ENCODE measurements at places on chromosomes 6 and 20.

- no peak for DNase-seq
These were observed 71.7 kb upstream of the QKI start for GRCh38 chr6:163342571-163343539.

DNA sequence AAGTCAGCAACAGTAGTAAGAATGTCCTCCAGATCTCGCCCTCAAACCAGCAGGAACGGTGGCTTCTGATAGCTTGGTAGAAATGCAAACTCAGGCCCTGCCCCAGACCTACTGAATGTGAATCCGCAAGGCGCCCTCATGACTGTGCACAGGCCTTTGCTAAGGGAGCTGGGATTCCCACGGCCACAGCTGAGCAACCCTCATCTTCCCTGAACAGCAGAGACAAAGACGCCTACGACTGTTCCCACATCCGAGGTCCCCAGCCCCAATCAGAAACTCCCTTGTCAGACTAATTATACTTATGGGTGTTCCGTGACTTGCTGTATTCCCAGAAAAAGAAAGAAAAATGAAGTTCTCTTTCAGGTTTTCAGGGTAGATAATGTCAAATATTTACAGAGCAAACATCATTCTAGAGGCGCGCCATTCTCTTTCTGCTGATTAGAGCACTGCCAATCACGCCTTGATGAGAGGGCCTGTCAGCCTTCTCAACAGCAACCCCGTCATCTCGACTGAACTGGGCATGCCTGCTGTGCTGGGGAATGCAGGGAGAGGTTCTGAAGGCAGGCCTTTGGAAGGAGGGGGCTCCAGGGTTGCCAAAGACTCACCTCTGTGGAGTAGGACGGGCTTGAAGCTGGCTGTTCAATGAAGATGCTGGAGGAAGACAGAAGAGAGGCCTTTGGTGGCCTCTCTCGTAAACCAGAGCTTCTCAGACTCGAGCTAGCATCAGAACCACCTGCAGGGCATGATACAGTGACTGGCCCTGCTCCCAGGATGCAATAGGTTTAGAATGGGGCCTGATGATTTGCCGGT lies 79.9 kb downstream of the ZNF217 start:
- DNase-seq = no peak

- DNase-seq = peak; percentile 17
These were observed 160.1 kb downstream of the C6orf58 start for GRCh38 chr6:127737009-127737486.

GRCh38 chr6:110485491-110485890 lies 9.1 kb upstream of the SLC22A16 start:
- DNase-seq = no peak

- DNase-seq = no peak
These were observed 1.0 kb downstream of the AFDN start for GRCh38 chr6:167827583-167828324.

DNA sequence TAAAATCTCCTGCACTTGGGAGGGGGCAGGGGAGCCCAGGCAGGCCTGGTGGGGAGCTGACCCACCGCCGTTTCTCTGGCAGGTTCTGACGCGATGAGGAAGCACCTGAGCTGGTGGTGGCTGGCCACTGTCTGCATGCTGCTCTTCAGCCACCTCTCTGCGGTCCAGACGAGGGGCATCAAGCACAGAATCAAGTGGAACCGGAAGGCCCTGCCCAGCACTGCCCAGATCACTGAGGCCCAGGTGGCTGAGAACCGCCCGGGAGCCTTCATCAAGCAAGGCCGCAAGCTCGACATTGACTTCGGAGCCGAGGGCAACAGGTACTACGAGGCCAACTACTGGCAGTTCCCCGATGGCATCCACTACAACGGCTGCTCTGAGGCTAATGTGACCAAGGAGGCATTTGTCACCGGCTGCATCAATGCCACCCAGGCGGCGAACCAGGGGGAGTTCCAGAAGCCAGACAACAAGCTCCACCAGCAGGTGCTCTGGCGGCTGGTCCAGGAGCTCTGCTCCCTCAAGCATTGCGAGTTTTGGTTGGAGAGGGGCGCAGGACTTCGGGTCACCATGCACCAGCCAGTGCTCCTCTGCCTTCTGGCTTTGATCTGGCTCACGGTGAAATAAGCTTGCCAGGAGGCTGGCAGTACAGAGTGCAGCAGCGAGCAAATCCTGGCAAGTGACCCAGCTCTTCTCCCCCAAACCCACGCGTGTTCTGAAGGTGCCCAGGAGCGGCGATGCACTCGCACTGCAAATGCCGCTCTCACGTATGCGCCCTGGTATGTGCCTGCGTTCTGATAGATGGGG lies 3.0 kb downstream of the PRND start:
- no peak for DNase-seq

DNA sequence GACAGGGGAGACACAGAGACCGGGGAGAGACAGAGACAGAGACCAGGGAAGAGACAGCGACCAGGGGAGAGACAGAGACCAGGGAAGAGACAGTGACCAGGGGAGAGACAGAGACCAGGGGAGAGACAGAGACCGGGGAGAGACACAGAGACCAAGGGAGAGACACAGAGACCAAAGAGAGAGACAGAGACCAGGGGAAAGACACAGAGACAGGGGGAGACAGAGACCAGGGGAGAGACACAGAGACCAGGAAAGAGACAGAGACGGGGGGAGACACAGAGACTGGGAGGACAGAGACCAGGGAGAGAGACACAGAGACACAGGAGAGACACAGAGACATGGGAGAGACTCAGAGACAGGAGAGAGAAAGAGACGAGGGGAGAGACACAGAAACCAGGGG lies 43.9 kb downstream of the YTHDF1 start:
- DNase-seq = no peak

- no peak for DNase-seq
These were observed 33.3 kb upstream of the KIF16B start for GRCh38 chr20:16606468-16607070.

- DNase-seq = no peak
These were observed 98.1 kb downstream of the HIVEP2 start for GRCh38 chr6:142846883-142847287.
